Suppressor macrophage treated with lipopolysaccharide for 4 hours (primary cell): ENCODE measurements at places on chromosomes 6 and 20.

GRCh38 chr20:55174635-55175034 lies 699.2 kb downstream of the DOK5 start:
- DNase-seq: no peak

- peak; percentile 36 for DNase-seq
Observed at GRCh38 chr6:45074439-45074838, 253.7 kb upstream of the RUNX2 start.

GRCh38 chr6:75563032-75563431 lies 38.6 kb upstream of the SENP6 start:
- peak; percentile 36 for DNase-seq

DNA sequence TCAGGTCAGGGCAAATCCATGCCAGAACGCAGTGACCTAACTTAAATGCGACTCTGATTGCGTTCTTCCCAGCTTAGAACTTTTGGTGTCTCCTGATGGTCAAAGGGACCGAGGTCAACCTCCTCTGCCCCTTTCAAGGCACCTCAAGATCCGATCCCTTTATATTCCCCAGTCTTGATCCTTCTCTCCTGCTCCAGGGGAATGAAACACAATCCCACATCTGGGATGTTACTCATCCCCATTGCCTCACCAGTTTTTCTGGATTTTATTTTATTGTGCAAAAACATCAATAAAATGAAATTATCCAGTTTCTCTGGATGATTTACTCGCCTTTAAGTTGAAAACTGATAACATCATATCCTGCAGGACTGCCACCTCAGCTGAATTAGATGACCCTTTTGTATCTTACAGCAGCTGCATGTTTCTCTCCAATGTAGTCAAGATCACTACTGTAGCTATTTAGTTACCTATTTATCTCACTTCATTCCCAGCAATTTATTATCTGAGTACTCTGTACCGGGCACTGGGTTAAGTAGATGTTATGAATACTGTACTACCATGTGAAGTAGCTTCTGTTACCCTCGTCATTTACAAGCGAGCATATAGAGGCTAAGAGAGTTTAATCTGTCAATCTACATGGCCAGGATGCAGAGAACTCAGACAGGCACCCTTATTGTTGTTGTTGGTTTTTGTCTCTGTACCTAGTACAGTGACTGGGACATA lies 44.0 kb downstream of the IRAK1BP1 start:
- no peak for DNase-seq

GRCh38 chr6:36837686-36838085 lies 1.6 kb downstream of the CPNE5 start:
- DNase-seq: no peak

GRCh38 chr6:50658561-50658960 lies 54.8 kb upstream of the TFAP2D start:
- no peak for DNase-seq

DNA sequence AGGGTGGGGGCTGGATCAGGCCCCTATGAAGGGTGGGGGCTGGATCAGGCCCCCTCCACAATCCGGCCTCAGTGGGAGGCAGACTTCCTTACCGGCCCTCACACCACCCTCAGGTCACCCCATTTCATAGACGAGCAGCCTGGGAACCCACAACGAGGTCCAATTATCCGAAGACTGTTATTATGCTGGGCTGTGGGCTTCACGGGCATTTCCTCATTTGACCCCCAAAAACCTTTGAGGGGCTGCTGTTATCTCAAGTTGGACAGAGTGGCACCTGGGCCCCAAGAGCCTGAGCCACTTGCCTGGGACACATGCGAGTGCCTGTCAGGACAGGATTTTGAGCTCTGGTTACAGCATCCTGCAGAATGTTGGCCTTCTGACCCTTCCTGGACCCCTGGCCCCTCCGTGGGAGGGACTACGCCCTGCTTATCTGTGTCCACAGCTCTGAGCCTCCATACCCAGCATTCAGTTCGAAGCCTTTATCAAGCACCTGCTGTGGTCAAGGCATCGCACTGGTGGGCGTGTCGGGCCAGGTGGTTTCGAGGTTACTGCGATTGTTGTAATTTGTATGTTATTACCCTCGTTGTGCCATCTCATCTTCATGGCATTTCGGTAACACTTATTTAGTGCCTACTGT lies 34.5 kb upstream of the PCMTD2 start:
- no peak for DNase-seq

- no peak for DNase-seq
Observed at GRCh38 chr6:1200409-1201101, 111.3 kb upstream of the FOXQ1 start.

GRCh38 chr20:38147163-38147562 lies 17.9 kb downstream of the TGM2 start:
- DNase-seq: no peak

DNA sequence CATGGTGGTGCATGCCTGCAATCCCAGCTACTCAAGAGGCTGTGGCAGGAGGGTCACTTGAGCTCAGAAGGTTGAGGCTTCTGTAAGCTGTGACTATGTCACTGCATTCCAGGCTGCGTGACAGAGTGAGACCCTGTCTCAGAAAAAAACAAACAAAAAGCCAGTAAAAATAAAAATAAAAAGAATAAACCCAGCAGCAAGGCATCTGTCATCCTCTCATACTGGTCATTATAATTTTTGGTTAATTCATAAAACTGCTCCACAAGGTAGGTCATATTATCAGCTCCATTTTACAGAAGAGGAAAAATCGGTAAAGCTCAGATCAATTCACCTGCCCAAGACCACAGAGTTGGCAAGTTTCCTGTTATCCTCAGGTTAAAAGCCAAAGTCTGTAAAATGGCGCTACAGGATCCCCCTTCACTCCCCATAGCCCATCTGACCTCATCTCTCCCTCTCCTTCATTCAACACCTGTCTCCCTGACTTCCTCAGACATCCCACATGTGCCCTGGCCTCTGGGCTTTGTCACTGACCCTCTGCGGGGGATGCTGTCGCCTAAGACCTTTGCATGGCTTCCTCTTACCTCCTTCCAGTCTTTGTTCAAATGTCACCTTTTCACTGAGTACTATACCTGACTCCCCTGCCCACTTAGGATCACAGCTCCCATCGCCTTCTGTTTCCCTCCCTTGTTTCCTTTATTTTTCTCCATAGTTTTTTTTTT lies 213.2 kb upstream of the ZNF217 start:
- no peak for DNase-seq

- DNase-seq: no peak
Observed at GRCh38 chr6:40359808-40360207, 227.4 kb downstream of the LRFN2 start.

DNA sequence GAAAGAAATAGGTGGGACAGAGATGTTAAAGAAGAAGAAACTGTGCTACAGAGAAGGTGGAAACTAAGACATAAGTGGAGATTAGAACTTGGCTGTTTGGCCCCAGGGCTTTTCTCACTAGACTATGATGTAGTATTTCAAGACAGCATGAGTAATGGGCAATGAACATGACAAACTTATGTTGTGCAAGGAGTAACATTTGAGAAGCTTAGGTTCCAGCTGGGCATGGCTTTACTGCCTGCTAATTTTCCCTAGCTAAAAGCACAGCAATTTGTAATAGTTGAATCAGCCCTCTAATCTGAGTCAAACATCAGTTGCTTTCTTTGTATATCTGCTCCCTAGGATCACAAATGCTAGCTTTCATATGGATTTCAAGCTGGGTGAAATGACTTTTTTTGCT lies 294.3 kb upstream of the BMP2 start:
- peak; percentile 9 for DNase-seq

GRCh38 chr6:109325400-109325801 lies 56.9 kb downstream of the CD164 start:
- peak; percentile 56 for DNase-seq

DNA sequence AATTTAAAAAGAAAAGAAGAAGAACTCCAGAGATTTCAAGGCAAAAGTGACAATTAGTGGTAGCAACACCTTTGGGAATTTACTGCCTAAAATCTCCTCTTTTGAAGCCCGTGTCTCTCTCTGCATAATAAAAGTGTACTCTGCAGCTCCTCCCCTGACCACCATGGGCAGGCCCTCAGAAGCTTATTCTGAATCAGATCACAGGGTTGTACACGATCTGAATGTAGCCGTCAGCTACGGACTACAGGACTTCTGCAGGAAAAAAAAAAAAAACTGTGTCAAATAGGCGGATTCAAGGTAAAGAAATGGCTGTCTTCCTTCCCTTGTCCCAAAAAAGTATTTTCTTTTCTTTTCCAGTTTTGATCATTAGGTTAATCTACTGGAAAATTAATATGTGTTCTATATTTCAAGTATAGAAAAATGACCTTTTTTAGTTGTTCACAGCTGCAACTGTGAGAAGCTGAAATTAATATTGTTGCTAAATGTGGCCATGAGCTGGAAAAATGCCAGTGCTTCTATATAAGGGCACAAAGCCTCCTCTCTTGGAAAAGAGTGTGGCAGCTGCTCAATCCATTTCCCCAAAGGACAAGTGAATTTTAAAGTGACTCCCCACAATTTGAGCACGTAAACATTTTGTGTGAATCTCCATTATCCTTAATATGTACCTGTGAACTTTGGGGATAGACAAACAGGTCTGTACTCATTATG lies 397.4 kb downstream of the C6orf118 start:
- no peak for DNase-seq

- DNase-seq: peak; percentile 34
Observed at GRCh38 chr6:1610497-1611321, 994 bp downstream of the FOXC1 start.

- no peak for DNase-seq
Observed at GRCh38 chr6:24761193-24761835, 13.4 kb upstream of the GMNN start.

- DNase-seq: peak; percentile 51
Observed at GRCh38 chr6:6771224-6771945, 182.9 kb downstream of the LY86 start.

DNA sequence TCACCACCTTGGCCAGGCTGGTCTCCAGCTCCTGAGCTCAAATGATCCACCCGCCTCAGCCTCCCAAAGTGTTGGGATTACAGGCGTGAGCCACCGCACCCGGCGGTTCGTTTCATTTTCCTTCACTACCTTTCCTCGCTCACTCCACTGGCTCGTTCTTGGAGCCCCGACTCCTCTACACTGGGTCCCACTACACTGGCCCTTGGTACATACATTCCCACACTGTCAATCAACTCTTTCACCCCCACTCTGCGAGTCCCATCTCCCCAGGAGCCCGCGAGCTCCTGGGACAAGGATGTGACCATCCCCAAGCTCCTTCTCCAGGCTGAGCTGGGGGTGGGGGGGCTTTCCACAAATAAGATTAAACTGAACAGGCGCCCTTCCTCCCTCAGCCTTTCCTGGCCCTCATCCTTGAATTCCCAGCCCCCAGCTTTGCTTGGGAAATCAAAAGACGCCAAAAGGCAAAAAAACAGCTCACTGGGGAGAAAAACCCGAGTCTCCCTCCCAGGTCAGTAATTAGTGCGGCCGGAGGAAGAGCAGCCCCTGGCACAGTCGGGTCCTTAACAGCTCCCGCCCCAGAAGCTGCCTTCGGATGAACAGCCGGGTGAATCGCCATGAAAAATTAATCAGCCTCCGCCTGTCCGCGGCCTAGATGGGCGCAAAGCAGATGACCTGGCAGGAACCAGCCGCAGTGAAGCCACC lies 42.8 kb upstream of the LY86 start:
- peak; percentile 30 for DNase-seq

DNA sequence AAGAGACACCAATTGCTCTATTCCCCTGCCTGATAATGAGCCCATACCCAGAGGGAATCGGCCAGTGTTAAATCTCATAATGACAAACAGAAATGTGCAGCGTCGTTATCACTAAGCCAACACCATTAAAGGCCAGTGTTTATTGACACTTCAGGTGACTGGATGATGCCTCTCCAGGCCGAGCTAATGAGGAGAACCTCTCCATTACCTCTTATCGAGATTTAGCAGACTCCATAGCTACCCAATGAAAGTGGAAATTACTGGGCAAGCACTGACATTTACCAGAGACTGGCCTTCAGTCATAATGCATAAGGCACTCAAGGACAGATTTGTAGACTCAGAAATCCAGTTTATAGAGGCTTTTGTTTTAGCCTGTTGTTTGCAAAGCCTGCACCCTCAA lies 669.5 kb downstream of the MAFB start:
- no peak for DNase-seq

DNA sequence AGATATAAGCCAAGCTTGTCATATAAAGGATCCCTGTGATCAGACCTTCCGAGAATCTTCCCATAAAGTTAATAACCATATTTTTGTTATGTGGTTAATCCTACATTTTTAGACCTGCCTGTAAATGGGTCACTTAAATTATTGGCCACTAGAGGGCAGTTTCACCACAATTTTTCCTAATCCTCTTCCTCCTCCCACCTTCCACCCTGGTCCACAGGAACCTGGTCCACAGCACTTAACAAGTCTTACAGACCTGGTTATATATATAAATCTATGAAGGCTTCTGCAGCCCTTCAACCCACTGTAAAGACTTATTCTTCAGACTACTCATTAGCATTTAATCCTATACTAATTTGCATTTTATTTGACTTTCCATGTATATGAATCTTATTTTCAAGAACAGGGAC lies 28.3 kb downstream of the MRS2 start:
- DNase-seq: peak; percentile 64

DNA sequence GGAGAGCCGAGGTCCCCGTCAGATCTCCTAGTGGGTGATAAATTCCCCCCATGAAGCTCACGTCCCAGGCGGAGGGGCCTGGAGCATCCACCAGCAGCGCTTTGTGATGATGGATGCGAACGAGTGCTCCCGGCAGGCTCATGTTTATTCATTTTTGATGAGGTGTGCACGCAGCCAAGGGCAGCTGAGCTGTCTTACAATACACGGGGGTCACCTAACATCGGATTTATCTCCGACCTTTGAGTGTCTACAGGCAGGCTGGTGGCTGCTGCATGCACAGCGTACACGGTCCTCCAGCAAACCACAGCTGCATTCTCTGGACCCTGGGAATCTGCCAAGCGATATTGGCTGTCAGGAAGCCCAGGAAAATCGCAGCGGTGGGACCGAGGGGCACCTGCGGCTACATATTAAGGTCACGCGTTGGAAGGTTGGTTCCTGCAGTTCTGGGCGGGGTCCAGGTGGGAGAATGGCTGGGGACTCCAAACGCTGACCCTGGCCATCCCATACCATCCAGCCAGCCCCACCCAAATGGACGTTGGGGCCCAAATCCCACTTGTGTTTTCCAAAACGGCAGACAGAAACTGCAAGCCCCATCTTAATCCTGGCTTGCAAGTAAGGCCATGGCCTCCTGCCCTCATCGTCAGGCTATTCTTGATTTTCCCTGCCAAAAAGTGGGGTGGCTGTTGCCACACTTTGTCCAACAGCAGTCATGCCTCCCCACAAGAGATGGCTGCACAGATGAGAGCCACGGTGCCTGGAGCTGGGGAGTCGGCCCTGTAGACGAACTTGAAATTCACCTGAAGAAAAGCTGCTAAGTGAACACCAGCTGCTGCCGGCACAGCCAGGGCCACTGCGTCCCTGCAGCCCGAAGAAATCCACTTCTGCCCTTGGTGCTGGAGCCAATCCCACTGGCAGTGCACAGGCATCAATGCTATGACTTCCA lies 399.9 kb downstream of the TAF4 start:
- DNase-seq: no peak

- peak; percentile 94 for DNase-seq
Observed at GRCh38 chr6:36755435-36756348, 58.1 kb downstream of the RAB44 start.
